ENCODE measurements at places on chromosomes 12 and 14.

DNA sequence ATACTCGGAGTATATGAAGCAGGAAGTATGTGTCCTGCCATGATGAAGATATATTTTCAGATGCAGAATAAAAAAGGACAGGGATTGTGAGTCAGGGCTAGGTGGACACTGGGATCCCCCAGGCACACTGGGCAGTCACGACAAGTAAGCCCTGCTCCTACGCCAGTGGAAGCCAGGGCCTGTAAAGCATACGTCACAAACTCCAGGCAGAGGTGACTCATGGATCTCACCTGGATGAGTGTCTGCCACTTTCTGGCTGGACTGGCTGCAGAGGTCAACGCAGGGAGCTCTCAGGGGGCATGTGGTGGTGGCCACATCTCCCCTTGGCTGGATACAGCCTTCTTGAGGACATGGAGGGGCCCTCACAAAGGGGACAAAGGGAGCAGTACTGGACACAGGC is 262.3 kb downstream of the GLT1D1 start:
- no peak for DNase-seq

DNA sequence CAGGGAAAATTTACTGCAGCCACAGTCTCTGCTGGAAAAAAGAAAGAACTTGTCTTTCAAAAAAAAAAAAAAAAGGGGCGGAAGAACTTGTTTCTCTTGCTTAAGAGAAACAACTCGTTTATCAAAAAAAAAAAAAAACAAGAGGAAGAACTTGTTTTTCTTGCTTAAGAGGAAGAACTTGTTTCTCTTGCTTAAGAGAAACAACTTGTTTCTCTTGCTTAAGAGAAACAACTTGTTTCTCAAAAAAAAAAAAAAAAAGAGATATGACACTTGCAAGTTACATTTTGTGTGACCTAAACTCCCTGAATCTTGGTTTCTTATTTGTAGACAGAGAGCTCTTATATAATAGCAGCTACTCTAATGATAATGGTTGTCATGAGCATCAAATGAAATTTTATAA is 44.7 kb upstream of the USP15 start:
- DNase-seq: no peak

DNA sequence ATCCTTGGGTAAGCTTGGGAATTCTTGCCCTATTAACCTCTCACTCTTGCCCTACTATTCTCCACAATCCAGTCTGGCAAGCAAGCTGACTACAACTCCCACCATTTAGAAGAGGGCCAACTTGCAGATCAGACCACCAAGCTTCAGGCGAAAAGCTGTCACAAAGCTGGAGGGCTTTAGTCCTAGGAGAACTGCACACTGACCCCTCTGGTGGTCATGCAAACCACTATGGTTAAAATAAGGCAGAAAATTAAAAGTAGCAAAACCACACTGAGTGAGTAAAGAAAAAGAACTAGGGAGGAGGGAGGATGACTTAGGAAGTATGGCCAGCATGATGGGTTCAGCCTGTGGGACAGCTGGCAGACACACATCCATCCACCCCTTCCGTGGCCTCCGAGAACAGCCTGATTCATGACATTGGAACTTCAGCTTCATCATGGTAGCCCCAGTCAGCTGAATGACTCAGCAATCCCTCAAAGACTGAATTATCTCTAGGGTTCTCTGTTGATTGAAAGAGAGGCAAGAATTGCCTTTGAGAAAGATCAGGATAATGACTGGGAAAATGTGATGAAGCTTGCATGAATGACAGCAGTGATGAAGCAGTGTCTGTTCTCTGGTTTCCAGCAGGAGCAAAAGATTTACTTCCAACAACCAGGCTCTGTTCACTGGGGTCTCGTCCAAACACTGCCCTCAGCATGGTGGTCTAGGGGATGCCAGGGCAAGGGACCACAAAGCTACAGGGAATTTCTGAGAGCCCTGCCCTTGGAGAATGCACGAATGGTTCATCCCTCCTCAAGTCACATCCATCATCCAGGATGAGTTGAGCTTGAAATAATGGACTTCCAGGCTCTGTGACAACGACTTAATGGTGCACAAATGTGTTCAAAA is 24.4 kb downstream of the PITPNM2 start:
- DNase-seq: no peak

DNA sequence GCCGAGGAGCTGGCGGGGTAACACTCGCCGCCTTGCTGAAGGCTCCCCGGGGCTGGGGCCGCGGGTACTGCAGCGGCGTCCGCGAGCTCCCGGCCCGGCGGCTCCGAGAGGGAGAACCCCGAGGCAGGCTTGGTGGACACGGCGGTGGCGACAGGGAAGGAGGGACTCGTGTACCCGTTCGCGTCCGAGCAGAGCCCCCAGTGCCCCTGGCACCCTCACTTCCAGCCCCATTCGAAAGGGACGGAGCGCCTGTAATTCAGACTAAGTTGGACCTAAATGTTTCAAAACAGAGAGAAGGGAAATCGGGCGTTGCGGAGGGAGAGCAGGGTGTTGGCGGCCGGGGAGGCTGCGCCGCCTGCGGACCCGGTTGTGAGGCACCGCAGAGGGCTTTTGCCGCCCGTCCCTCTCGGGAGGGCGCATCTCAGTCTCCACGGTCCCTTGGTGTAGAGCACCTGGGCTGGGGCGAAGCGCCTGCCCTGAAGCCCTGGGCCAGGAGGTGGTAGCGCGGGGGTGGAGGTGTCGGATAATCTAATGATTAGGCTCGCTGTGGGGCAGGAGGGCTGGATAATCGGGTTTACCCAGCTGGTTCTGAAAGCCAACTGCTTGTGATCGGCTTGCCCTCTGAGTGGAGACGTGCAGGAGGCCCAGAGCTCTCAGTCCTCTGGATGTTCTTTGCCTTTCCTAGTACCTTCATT is 771 bp downstream of the DAAM1 start:
- peak; percentile 27 for DNase-seq

GRCh38 chr14:62800577-62800976 is 244.7 kb downstream of the KCNH5 start:
- no peak for DNase-seq

- DNase-seq: no peak
These were observed 7.5 kb downstream of the SLC8A3 start for GRCh38 chr14:70181276-70181675.

- DNase-seq: no peak
These were observed 9.9 kb downstream of the SPIC start for GRCh38 chr12:101485021-101485420.

GRCh38 chr14:81007131-81007530 is 51.7 kb downstream of the TSHR start:
- no peak for DNase-seq

GRCh38 chr12:78671295-78671694 is 193.3 kb upstream of the SYT1 start:
- no peak for DNase-seq

DNA sequence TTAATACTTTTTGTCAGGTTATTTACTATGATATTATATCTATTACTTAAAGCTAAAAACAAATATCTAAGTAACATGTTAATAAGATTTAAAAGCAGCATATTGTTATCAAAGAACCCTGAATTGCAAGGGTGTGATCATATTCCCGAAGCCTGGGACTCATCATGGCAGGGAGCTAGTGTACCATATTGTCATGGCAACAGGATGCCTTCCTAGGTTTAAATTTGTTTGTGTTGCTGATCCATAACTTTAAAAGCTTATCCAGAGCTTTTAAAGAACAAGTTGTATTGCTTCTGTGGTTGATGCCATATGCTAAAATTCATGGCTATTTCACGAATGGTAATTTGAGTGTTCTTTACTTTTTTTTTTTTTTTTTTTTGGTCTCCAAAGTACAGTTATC is 500.5 kb downstream of the NAV3 start:
- no peak for DNase-seq

DNA sequence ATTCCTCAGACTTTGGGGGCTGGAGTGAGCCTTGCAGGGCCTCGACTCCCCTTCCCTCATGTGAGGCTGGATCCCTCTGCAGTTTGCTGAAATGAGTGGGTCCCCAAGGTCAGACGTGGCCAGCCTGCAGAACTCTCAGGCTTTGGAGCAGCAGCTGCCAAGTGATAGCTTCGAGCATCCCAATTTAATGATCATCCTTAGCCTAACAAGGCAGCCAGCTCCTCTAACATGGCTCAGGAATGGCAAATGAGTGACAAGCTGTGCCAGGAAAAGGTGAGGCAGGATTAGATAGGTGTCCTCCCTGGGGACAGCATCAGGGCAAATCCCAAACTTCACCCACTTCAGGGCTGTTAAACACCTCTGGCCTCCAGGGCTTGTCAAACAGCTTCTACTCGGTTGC is 130.7 kb upstream of the PWP1 start:
- DNase-seq: no peak

DNA sequence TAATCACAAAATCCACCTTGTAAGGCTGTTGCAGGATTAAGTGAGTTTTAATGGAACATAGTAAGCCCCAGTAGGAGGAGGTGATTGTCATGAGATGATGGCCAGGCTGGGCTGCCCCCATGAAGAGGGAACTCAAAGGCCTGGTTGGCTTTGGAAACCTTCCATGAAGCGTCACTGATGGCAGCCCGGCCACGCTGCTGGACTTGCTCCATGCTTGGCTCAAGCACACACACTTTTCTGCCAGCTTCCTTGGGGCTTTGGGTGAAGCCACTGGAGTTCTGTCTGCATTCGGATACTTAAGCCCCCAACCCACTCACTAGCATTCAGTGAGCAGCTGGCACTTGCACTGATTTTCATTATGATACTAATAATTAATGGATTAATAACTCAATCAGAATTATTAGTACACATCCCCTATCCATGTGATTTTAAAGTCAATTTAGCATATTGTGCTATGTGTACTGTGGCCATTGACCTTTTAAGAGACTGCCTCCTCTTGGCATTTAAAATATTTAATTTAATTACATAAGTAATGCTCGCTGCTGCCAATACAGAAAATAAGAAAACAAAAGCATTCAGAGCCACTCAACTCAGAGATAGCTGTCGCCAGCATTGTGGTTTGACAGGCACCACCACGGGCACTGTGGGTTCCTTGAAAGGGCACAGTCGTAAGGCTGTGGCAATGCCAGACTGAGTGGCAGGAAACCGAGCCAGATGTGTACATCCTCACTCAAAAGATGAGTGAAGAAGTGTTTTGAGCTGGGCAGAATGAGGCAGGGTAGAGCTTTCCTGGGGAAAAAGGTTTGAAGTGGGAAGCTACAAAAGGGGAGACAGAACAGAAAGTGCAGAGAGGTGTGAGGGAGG is 15.9 kb downstream of the KRT85 start:
- no peak for DNase-seq

DNA sequence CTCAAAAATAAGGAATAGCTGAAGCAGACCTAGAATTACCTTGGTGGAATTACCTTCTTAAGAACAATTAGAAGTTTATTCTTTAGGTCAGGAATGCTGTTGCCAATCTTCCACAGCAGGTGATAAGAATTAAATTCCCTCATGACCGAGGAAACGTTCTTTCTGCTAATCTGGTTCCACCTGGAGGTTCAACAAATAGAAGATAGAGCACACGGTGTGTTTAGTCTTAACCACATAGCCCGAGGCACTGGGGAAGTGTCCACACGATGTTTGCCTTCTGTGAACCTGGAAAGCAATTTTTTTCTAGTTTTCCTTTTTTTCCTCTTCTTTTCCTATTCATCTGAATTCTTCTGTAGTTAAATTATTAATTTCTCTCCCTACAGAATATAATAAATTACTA is 906.9 kb downstream of the NRXN3 start:
- no peak for DNase-seq

DNA sequence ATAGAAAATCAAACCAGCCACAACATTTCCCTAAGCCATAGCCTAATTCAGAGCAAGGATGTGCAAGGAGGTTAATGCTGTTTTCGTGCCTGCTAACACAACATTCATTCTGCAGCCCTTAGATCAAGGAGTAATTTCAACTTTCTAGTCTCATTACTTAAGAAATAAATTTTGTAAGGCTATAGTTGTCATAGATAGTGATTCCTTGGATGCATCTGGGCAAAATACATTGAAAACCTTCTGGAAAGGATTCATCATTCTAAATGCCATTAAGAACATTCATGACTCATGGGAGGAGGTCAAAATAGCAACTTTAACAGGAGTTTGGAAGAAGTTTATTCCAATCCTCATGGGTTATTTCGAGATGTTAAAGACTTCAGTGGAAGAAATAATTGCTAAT is 283.2 kb downstream of the RPAP3 start:
- DNase-seq: no peak

- no peak for DNase-seq
These were observed 122.3 kb downstream of the MON2 start for GRCh38 chr12:62588916-62589315.

- no peak for DNase-seq
These were observed 5.9 kb upstream of the ITGB7 start for GRCh38 chr12:53212931-53213330.

DNA sequence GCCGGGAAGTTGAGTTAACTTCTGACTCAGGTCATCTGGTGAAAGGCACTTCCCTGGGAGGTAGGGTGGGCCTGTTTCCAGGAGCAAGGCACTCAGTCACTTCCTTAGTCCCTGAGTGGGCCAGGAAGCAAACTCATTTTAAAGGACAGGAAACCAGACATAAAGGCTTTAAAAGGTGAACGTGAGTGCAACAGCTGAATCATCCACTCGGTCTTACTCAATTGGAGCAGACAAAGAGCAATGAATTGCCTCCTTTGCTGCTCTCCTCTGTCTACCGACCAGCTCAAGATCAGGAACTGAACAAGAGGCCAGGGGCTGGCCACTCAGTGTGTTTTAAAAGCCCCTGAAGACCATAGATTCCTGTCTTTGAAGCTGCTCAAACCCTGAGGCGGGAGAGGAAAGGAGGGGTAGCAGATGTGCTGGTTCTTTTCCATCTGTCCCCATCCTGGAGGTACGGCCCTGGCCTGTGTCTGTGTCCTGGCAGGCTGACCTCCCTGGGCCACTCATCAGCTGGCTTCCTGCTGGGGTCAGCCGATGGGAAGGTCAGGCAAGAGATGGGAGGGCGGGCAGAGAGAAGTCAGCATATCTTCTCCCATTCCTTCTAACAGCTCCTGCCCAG is 148.9 kb downstream of the PPM1H start:
- DNase-seq: no peak

DNA sequence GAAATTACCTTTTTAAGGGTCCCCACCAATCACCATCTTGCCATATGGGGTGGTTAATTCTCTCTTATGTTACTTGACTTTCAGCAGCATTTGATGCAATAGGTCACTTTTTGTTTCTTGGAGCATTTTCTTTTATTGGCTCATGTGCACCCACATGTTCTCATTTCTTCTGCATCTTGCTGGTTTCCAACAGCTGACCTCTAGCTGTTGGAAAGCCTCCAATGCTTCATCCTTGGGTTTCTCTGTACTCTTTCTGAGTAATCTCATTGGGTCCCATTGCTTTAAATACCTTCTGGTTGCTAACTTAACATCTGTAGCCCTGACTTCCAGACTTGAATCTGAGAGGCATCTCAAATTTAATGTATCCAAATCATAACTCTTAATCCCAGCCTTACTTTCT is 116.8 kb downstream of the CRADD start:
- no peak for DNase-seq

DNA sequence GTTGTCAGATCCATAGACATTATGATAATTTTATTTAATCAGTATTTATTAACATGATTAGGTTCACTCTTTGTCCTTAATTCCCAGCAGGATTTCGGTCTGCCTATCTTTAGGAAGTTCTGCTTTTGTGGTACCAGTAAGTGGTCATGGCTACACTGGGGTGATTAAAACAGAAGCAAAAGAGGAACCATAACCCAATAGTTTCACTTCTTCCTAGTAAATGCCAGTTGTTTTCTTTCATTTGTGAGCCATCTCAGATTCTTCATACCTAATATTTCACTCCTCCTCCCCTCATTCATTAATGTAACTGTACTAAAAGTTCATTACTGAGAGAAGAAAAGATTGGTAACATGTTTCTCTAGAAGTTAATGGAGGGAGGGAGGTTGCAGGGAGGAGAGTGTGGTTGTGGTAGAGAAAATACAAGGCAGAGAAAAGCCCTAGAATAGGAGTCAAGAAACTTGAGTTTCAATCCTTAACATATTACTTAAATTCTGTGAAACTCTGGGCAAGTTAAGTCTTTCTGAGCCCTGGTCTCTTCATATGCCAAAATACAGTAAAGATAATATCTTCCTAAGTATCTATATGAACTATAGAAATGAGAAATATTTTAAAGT is 101.2 kb downstream of the PEBP1 start:
- no peak for DNase-seq

Data from stimulated activated CD4-positive, alpha-beta T cell treated with anti-CD3 and anti-CD28 coated beads, Interleukin-4, amount 100 ng/mL, for 48 hours (primary cell).